Ureter (tissue), 1 donor: ENCODE measurements at places on chromosomes 5 and 9. TPM values are rescaled to one million over a fixed set of nuclear protein-coding genes. Genes with fewer than 3 reads are reported as not detected.

DNA sequence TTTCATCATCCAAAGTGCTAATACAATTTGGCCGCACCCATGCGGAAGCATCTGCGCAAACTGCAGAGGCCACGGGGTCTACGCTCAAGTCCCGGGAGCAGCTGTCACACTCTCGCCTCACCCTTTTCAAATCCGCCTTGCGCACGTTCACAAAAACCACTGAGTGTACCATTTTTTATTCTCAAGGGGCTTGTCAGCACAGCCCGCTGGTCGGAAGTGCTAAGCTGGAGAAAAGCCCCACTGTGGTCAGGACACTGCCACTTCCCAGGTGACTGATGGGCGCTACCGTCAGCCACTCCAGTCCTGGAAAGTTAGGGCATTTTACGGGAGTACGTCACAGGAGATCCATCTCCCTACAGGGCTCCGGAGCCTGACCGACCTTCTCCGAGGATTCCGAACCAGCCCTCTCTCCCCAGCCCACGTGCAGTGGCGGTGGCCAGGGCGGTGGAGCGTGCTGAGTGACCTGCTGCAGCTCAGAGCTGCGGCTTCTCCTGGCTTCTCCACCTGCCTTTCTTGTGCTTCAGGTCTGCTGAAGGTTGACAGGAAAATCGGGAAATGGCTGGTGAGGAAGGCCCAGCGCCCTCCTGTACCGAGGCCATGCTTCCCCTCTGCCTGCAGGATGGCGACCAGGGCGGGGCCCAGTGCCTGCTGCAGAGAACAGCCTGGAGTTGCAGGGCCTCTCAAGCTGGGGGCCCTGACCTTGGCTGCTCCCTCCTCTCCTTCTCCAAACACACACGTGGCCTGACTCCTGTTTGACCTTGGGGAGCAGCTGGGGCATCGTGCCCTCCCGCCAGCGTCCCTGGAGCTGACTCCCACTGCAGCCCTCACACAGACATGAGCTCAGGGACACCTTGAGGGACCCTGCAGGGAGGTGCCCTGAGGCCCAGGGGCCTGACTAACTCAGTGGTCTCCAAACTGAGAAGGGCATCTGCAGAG lies 14.3 kb downstream of the RASGEF1C start:
- DNase-seq = no peak

- DNase-seq = no peak
Measured at GRCh38 chr5:142640316-142641005, 45.4 kb downstream of the FGF1 start.

DNA sequence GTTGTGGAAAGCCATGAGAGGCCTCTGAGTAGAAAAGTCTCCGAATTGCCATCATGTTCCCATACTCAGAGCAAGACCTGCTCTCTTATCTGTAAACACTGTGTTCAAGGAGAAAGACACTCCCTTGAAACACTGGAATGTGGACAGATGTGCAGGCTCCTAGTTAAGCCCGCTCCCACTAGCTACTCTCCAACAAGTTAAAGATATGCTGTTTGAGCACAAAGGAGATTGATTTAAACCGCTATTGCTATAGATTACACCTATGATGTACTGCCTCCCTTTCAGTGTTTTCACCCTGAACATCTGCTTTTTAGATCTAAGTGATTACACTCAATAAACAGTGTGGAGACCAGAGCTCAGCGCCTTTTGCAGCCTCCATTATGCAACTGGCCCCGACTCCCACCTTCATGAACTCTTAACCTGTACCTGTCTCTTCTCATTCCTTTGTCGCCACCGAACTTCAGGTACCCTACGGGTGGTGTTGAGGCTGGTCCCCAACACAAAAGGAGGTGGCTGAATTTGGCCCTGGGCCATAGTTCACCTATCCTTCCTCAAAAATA lies 47.5 kb downstream of the TMEM245 start:
- DNase-seq = no peak

DNA sequence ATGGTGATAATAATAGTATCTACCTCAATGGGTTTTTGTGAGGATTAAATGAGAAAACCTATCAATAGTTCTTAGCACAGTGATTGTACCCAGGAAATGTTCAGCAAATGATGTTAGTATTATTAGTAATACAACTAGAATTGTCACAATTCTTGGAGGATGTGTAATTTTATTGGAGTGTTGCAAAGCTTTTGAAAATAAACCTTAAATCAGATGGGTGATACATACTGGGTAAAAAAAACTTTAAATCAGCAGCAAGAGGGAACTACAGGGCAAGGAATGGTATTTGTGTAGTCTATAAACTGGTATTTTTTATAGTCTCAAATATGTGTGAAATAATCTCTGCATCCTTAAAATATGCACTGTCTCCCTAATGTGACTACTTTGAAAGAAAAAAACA lies 371.6 kb downstream of the PIK3R1 start:
- DNase-seq = no peak

DNA sequence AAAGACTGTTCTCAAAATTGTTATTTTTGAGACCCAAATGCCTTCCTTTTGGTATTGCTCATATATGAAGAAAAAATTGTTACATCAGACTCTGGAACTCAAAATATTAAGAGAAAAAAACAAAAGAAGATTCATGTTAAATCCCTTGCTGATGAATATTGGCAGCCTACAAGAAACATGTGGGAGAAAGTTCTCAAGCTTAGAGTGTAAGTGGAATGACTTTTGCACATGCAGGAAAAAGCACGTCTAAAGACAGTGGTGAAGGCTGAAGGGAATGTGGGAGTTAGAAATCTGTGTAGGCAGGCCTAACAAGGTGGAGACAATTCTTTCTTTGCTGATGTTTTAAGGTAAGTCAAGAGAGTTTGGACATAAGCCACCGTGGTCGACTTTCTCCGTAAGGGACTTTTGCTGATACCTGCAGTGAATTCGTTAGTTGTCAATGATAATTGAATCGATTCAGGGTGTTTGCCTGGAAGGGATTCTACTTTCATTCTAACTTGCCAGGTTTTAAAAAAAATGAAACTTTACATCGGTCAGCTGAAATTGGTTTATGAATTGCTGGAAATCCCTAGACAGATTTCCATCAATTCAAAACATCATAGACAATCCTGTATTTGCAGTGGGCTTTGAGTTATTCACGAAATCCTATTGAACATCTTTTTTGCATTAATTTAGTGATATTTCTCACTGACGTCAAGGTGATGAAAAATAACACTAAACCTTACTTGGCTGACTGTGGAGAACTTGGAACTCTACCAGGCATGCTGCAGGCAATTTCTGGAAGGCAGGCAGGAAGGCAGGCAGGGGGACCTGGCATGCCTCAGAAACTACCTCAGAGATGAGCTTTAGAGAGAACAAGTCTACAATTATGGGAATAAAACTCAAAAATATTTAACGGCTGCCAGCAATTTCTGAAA lies 359.1 kb upstream of the ADAMTSL1 start:
- DNase-seq = no peak

- DNase-seq = no peak
Measured at GRCh38 chr5:78644741-78645300, 3.8 kb downstream of the LHFPL2 start.

GRCh38 chr9:72919246-72919945 lies 33.5 kb downstream of the ALDH1A1 start:
- no peak for DNase-seq

- DNase-seq = no peak
Measured at GRCh38 chr5:89930591-89931392, 478.8 kb downstream of the CETN3 start.

- no peak for DNase-seq
Measured at GRCh38 chr9:108787690-108788048, 68.1 kb downstream of the ACTL7B start.

DNA sequence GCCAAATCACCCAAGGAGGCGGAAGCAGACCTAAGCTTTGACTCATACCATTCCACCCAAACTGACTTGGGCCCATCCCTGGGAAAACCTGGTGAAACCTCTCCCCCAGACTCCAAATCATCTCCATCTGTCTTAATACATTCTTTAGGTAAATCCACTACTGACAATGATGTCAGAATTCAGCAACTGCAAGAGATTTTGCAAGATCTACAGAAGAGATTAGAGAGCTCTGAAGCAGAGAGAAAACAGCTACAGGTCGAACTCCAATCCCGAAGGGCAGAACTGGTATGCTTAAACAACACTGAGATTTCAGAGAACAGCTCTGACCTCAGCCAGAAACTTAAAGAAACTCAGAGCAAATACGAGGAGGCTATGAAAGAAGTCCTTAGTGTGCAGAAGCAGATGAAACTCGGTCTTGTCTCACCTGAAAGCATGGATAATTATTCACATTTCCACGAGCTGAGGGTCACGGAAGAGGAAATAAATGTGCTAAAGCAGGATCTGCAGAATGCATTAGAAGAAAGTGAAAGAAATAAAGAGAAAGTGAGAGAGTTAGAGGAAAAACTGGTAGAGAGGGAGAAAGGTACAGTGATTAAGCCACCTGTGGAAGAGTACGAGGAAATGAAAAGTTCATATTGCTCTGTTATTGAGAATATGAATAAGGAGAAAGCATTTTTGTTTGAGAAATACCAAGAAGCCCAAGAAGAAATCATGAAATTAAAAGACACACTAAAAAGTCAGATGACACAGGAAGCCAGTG lies 15.8 kb upstream of the TTC23L start:
- no peak for DNase-seq

DNA sequence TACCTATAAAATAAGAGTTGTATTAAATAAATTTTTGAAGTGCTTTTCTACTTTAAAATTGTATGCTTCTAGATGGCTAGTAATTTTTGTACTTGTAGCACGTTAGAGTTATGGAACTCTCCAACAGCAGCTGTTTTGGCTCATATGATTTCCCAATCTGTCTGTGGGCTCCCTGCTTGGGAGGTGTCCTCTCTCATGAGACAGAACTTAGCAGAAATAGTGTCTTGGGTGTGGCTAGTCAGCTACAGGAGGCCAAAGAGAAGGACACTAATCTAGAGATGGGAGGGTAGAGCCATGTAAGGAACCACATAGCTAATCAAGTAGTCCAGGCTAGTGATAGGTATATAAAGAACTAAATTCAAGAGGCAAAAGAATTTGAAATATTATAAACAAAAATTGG lies 78.4 kb upstream of the DAB2 start:
- no peak for DNase-seq

DNA sequence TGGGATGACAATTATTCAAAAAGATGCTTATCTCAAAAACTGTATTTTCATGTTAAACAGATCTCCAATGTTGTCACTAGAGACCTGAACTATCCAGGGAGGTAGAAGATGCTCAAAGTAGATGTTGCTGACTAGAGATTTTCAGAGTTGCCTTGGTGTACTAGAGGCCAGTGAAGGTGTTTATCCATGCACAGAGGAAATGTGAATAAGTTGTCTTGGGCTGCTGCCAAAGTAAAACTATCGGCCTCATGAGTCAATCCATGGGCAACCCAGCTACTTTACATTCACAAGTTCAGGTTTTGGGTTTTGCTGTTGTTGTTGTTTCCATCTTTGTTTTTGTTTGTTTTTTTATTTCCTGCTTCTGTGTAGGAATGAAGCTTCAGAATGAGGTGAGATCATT lies 141.1 kb upstream of the RANBP3L start:
- peak; percentile 54 for DNase-seq

- no peak for DNase-seq
Measured at GRCh38 chr5:154286557-154286956, 96.0 kb downstream of the GALNT10 start.

DNA sequence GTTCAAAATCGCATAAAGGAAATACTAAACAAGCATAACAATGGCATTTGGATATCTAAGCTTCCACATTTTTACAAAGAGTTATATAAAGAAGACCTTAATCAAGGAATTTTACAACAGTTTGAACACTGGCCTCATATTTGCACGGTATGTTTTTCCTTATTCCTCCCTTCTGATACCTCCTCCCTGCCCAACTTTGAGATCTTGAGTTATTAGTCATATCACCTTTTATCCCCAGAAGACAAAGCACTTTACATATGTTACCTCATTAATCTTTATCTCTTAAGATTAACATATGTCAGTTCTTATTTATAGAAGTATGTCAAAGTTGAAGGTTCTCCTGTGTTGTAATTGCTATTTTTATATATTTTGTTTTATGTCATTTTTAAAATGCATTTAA lies 29.8 kb downstream of the TDRD7 start:
- no peak for DNase-seq

DNA sequence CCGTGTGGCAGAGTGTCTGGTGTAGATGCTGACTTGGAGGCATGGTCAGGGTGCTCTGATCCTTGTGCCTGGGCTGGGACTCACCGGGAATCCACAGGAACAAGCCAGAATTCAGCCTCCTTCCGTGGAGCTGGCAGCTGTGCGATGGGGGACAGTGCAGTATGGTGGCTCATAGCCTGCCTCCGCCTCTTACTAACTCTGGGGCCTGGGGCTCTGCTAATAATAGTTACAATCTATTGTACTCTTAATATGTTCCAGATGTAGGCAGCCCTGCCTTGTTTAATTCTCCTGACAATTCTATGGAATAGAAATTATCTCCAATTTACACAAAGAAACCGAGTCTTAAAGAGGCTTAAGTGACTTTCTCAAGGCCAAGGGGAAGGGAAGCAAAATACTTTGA lies 77.6 kb downstream of the PCDH1 start:
- no peak for DNase-seq

DNA sequence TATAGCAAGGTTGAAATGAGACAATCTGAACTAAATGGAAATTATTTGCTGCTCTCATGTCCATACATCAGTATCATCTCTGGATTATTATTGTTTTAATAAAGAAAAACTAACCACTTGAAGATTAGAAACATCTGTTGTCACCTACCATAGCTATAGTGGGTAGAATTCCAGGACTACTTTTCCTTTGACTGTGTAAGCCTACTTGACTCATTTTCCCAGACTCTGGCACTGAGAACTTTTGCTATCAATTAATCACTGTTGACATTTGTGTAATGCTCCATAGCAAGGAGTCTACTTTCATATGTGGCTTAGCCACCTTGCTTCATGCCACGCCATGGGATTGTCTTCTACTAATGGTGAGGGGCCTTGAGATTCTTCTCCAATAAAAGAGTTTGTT lies 59.9 kb upstream of the ARRDC3 start:
- no peak for DNase-seq

DNA sequence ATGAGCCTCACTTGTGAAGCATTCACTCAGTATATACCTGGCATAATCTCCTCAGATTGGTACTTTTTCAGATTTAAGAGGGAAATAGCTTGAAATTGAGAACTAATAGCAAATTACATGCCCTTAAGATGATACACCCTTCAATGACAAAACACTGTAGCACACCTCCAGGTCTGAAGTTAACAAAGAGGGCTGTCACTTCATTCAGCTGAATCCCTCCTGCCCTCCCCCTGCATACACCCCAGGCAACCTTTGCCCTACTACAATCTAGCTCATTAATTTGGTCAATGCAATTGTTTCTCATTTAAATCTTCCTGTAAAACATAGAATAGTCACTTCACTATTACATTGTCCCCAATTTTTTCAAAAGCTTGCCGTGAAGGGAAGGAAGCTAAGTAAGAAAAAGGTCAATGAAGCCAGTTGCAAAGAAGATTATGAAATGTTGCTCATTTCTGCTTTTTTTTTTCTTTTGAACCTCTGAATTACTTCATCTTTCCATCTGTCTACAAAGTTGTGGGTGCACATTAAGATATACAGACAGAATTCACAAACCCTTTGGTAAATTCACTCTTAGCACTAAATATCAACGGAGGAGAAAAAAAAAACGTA lies 294.8 kb upstream of the PTGER4 start:
- no peak for DNase-seq

The ECSCR gene
- total RNA-seq = 31.1 TPM

The NDST1 gene
- 54.3 TPM for total RNA-seq

The SLC6A3 gene
- 0.57 TPM for total RNA-seq

The NEUROG1 gene
- total RNA-seq = not detected

The PCDHGC4 gene
- 3.6 TPM for total RNA-seq

The C9orf153 gene
- 0.36 TPM for total RNA-seq

The PHF24 gene
- 1.7 TPM for total RNA-seq

The GCNT1 gene
- 9.9 TPM for total RNA-seq

The PCA3 gene
- total RNA-seq = not detected

The SPATA31E1 gene
- total RNA-seq = not detected

The PLAC8L1 gene
- total RNA-seq = 1.1 TPM

The SLIT3 gene
- total RNA-seq = 67.0 TPM
